ENCODE measurements at places on chromosomes 1 and 21.
A peak's percentile ranks its signal among the peaks of the same experiment; 100 is the strongest.

GRCh38 chr1:198444792-198445191, 95.7 kb downstream of the ATP6V1G3 start:
- DNase-seq, result no peak

- peak; percentile 49 for DNase-seq
Observed at GRCh38 chr1:67339623-67340343, 32.1 kb downstream of the IL12RB2 start.

GRCh38 chr21:38144193-38144592, 112.6 kb upstream of the KCNJ15 start:
- no peak for DNase-seq

- no peak for DNase-seq
Observed at GRCh38 chr1:1273209-1273511, 494 bp downstream of the UBE2J2 start.

- DNase-seq, result no peak
Observed at GRCh38 chr1:174990382-174990999, 9.3 kb upstream of the CACYBP start.
